ENCODE measurements at places on chromosomes 2 and 18.
A peak's percentile ranks its signal among the peaks of the same experiment; 100 is the strongest.

DNA sequence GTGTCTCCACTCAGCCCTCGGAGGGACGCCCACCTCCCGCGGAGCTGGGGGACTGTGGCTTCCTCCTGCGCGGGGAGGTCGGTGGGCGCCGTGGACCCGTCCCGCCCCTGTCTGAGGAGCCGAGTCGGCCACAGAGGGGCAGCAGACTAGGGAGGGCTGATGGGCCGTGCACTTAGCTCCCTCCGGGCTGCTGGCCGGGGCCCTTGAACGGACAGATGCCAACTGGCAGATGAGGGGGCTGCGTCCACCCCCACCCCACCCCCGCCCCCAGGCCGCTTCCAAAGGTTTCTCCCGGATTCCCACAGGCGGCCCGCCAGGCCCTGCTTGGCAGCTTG is 10.4 kb upstream of the UBE2F start:
- no peak for DNase-seq

DNA sequence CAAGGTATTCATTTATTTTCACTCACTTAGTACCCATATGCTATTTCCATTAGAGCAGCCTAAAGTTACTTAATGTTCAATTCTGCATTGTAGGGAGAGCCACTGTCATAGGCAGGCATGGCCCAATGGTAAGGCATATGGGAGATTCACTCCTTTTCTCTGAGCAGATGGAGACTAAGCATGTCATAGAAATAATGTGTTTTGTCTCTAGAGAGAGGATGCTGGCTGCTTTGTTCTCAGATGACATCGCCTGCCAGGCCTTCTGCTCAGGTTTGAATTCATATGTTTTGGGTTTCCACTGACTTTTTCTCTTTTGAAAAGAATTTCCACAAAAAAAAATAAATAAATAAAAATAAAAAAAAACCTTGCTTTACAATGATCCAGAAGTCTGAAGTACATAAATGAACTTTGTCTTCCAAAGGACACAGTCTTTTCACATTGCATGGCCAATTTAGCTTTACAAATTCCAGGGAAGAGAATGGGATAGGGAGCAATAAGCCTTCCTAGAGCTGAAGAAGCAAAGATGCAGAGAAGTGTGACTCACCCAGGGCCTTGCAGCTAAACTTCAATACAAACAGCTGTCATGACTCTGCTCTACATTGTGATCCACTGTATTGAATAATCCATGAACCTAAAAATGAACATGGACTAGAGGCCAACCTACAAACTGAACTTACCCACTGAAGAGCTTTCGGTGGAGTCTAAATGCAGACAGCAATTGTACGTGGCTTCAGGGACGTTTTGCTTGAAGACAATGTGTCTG is 422.5 kb downstream of the CMPK2 start:
- DNase-seq, result no peak

DNA sequence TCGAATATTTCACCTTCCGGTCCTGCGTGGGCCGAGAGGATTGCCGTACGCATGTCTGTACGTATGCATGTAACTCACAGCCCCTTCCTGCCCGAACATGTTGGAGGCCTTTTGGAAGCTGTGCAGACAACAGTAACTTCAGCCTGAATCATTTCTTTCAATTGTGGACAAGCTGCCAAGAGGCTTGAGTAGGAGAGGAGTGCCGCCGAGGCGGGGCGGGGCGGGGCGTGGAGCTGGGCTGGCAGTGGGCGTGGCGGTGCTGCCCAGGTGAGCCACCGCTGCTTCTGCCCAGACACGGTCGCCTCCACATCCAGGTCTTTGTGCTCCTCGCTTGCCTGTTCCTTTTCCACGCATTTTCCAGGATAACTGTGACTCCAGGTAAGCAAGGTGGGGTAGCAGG is at the start of gene SERPINB5:
Gene SERPINB5 (plus strand): TSS at position 291 of the 400 bp plus-strand sequence. CDS start 7,471 bp downstream, outside the sequence.
- DNase-seq, result no peak

GRCh38 chr18:13266218-13267100 is 47.9 kb downstream of the LDLRAD4 start:
- DNase-seq, result peak; percentile 59

DNA sequence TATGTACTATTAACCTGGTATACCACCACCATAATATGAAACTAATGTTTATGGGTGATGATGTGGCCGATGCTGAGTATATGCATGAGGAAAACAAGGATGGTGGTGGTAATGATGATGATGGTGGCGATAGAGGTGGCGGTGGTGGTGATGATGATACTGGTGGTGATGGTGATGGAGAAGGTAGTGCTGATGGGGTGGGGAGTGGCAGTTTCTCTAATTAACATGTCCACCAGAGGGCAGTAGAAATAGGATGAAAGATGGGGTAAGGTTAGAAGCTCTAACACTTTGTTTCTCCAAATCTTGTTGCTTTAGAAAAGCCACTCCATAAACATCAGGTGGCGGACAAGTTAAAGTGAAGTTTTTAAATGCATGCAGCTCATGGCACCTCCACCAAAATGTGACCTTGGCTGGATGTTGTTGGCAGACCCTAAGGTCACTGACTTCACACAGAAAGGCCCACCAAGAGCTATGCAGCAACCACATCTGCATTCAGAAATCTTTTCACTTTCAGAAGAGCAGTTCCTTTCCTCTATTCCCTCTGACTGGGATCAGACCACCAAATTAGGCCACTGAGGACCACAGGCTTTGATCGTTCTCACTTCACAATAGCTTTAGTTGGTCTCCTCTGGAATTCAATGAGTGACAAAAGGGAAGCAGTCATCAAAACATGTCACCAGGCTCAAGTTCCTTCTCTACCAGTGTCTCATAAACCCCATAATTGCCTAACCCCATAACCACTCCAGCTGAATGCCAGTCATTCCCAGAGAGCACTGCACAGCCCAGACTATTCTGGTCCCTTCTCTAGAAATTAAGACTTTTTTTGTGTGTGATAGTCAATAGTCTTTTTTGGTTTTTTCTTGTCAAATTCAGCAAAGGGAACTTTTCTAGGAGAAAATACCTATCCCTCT is 7.5 kb upstream of the BCL11A start:
- no peak for DNase-seq

- DNase-seq, result no peak
Observed at GRCh38 chr2:12177455-12178288, 431.2 kb downstream of the LPIN1 start.

- DNase-seq, result no peak
Observed at GRCh38 chr18:26717123-26717719, 148.3 kb downstream of the AQP4 start.

DNA sequence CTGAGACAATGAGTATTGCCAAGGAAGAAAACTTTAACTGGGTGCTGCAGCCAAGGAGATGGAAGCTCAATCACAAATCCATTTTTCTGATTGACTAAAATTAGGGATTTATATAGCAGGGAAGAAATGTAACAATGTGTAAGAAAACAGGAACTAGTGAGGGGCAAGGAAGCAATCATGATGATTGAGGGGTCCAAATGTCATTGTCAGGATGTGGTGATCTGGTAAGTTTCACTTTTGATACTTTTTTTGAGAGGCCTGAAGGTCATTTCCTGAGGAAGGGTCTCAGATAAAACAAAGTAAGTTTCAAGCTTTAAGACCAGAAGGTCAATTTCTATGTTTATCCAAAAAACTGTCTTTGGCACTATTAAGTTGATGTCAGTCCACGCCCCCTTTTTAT is 12.0 kb upstream of the GCC2 start:
- DNase-seq, result no peak

- DNase-seq, result no peak
Observed at GRCh38 chr2:138507267-138507666, 5.7 kb downstream of the SPOPL start.

DNA sequence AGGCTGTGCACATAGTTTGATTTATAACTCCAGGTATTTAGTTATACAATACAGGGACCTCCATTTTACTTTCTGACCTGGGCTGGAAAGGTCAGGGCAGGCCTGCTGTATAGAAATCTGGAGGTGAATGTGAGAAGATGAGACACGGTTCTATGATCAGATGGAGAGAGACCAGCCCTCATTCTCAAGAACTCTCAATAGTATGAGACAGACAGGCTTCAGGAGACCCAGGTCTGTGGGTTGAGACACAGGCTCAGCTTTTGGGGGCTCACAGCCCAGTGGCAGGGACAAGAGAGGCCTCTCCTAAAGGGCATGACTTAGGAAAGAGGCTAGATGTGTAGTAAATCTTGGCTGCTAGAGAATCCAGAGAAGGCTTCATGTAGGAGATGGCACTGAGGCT is 719 bp upstream of the ATP6V1B1 start:
- DNase-seq, result no peak

GRCh38 chr2:186554850-186555671 is 34.8 kb upstream of the ITGAV start:
- no peak for DNase-seq
